ENCODE measurements at places on chromosomes 2 and 18.

DNA sequence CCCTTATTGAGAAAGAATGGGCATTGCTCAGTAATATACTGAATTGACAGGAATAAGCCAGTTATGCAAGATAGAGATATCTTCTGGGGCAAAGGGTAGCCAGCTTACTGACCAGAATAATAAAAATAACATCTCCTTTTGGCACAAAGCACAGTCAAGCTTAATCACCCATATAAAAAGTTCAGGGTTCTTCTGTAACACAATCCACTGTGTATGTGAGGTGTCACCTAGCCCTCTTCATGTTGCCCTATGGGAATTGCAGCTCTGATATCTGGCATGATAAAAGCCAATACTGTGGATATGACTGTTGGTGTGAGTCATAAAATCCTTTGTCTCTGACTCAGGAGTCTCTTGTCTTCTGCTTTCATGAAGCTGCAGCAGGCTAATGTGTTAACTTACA, 90.8 kb downstream of the DSEL start:
- DNase-seq: peak; percentile 83

DNA sequence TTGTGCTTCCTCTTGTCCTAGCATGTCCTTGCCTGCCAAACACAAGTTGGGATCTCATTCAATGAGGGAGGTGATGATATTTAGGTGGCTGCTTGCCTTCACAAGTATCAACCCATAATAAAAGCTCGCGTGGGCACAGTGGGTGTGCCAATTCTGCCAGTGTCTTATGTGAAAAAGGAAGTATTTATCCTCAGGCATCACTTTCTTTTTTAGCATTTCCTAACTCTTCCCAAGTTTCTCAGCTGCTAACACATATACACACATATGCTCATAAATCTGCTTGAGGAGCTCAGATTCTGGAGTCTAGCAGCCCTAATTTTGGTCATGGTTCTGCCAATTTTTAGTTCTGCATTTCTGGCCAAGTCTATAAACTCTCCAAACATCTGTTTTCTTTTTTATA, 319.5 kb upstream of the HNMT start:
- no peak for DNase-seq

DNA sequence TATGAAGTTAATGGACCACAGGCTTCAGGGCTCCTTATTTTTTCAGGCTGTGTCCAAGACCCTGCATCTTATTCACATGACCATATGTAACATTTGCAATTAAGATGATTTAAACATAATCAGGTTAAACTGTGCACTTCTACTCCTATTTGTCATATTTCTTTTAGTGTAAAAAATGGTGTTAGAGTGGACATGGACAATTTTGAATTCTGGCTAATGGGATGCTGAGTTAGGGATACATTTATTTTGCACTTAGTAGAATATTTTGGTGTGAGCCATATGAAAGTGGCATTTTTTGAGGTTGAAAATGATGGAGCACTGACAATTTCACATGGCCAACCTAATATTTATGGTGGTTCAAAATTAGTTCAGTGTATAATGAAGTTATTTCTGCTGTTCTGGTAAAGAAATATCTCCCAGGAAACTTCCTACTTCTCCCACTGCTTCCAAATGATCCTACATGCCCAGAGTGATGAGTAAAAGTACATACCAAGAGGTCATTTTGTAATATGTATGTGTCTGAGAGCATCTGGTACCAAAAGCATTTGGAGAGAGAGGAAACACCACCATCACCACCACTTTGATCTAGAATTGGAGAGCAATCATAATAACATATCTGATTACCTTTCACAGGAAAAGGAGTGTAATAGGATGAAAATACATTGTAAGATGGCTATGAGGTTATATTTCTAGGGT, 36.0 kb downstream of the GULP1 start:
- DNase-seq: peak; percentile 53

GRCh38 chr2:236820763-236821344, 251.2 kb downstream of the ACKR3 start:
- DNase-seq: no peak

DNA sequence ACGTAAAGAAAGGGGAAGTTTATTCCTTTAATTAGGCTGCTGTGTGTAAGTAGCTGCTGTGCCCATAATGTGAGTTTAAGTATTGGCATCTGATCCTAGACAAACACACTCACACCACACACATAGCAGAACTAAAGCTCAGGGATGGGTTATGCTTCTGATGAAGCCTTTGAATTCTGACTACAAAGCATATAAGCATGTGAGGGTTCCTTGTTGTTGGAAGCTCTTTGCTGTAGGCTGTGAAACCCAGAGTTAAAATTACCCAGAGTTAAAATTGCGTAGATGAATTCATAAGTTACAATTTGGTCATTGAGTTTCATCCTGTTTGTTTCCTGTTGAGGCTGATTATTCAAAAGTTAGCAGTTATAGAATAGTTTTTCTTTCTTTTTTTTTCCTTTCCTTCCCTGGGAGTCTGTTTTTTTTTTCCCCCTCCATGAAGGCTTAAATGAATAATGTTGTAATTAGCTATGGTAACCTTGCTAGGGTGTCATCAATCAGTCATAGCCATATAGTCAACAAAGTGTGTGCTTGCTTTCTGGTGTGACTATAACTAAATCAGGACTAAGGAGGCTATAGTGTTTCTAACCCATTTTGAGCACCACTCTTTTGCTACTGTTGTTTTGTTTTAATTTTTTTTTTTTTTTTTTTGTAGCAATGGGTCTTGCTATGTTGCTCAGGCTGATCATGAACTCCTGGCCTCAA, 426.1 kb downstream of the PARD3B start:
- no peak for DNase-seq

- peak; percentile 66 for DNase-seq
Observed at GRCh38 chr2:186629250-186629996, 39.6 kb downstream of the ITGAV start.

DNA sequence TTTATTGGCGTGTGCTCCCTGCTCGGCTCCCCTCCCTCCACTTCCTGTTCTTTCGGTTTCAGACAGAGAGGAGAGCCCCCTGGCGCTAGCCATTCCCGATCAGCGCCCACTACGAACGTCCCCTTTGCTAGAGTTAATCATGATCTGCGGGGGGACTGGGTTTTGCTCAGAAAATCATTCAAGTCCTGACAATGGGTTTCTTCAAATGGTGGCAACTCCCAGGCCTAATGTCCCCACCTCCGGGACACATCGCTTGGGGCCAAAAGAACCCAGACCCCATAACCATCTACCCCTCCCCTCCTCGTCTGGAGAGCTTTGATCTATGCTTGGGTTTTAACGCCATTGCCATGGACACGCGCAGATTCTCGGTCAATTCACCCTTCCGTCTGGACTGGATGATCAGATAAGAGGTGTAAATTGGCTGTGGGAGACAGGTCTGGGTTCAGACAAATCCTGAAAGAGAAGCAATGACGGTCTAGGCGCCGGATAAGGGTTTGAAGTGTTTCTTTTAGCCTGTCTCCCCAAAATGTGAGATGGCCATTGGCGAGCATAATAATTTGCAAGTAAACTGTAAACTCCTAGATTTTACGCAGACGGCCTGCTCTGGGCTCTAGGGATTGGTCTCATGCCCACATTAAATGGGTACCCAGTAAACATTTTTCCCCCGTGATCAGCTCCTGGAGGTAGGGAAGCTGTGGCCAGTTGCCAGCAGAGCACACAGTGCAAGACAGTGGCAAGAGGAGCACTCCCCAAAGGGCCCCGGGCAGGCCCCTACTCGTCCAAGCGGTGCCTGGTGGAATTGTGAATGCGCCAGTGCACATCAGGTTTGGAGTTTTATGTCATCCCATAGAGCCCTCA, 4.7 kb downstream of the NRP2 start:
- no peak for DNase-seq

GRCh38 chr2:240902615-240903041, 3.5 kb upstream of the CROCC2 start:
- no peak for DNase-seq

DNA sequence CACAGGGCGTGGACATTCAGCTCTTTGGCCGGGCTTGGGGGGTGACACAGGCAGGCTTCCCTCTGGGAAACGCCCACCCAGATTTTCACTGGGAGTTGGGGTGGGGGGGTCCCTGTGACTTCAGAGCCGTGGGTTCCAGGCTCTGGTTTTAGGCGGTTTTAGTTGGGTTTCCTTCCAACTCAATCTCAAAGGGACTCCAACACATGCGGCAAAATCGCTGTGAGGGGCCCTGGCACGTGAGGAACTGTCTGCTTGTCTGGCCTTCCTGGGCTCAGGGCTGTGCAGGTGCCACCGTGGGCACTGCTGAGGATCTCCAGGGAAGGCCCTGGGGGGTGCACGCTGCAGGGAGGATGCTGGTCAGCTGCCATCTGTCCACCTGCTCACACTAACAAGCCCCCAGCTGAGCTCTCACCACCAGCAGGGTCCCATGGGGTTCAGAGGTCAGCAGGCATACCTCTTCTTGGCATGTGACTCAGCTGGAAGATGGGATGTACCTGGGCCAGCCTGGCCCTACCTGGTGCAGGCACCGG, 11.7 kb downstream of the HS6ST1 start:
- no peak for DNase-seq

DNA sequence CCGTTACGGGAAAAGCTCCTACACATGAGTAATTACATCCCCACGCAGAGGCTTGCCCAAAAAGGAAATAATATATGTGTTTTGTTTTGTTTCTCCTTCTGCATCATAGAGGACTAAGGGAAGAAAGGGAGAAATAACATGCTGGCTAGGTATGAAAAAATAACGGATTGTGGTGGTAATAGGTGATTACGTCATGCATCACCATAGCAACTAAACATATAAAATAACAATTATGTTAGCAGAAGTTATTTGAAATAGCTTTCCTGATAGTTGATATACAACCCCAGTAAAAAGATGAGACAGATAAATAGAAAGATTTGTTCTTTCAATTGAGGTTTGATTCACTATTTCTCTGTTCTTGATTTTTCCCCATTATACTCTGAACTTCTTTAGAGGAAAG, 518.0 kb downstream of the ZNF516 start:
- peak; percentile 8 for DNase-seq

DNA sequence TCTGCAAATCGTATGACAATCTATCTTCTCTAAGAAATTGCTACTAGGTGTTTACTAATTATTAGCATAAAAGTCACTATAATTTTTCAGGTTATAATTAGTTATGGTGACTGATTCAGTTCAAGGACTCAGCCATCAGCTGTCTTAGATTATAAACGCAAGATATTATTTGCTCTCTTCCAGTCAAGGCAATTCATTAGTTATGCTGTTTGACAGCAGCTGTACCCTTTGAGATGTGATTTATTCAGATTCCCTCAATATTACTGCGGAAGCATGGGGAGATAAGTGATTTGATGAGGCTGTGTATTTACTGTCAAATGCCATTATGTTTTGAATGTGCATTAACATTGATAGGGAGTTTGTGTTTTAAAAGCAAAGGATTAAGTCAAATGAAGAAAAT, 558.9 kb upstream of the FSIP2 start:
- DNase-seq: no peak

DNA sequence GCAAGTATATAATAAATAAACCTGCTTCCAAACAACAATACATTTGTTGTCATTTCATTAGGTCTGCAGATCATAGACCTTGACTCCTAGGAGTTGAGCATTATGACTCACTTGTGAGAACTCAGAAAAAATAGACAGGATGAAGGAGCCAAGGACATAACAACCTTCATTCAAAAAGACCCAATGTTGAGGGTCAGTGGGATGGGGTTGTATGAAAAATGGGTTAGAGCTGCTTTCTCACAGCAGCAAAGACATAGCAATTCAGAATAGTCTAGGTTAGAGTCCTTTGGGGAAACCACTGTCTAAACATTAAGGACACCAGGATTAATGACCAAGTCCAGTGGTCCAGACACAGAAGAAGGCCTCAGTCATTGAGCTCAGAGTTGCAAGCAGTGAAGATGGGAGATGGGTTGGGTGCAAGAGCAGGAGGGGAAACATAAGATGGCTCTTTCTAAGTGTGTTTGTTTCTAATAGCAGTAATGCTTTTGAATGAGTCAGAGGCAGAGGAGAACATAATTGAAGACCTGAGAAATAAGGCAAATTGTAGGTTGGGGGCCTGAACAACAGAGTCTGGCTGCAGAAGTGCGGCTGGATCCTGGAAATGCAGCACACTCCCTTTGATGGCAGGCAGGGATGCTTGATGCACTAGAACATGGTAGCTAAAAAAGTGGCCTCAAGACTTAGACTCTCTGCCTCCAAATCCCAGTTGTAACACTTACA, 3.7 kb upstream of the SERPINB10 start:
- no peak for DNase-seq

GRCh38 chr18:49934457-49934856, 121.1 kb upstream of the ACAA2 start:
- DNase-seq: no peak

All from fibroblast of skin of scalp (primary cell).